ENCODE measurements at places on chromosomes 11 and 22.
A peak's percentile ranks its signal among the peaks of the same experiment; 100 is the strongest.

DNA sequence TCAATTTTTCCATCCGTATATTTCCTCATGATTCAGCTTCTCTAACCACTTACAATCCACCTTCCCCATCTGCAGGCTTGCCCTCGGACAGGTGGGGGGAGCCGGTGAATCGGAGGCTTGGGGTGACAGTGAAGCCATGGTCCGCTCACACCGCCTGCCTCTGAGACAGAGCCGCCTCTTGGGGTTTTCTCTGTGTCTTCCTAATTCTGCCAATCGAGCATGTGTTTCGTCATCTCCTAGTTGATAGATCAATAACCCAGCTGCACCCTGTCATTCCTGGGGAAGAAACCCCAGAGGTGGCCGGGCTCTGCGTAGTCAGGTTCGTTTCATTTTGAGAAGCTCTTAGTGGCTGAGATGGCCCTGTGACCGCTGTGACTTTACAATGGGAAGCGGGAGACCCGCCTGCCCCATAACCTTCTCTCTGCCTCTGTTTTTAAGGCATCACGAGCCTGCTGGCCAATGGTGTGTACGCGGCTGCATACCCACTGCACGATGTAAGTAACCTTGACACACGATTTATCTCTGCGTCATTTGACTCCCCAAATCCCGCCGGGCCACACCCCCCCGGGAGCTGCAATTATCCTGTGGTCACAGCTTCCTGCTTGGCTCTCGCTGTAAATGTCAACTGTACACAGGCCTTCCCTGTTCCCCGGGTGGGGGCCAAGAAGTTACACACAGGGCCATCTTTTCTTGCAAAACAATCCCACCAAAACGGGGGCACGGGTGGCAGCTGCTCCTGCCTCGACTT, 33.3 kb downstream of the ANO1 start:
- DNase-seq = peak; percentile 66

DNA sequence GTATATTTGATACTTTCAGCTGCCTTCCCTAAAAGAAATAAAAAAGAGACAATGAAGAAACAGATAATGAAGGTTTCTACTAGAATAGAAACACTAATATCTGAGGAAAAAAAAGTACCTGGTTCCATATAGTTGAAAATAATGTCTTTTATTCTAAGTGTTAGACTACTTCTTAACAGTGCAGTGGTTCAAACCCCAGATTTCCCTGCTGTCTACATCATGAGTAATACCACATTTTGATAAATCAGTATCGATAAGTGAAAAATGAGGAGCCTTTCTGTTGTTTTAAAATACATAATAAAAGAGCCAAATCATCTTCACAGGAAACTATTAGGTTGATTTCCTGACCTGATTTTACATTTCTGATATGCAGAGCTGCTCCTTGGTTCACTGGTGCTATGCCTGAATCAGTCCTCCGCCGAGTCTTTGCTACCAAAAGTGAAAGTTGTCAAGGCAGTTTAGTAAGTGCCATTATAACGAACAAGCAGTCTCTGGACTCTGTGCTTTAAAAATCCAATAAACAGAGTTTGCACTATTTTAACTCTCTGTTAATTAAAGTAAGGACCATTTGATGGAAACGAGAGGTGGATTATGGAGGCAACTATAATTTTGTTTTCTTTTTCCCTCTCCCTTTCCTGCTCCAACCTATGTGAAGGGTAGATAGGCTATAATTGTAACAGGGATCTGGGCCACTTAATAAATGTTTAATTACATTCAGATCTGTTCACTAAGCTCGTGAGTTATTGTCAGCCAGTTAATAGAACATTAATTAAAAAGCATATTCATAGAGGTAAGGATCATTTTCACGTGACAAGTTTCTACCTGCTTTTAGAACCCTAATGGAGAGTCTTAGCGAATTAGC, 724.5 kb upstream of the RAG2 start:
- no peak for DNase-seq

DNA sequence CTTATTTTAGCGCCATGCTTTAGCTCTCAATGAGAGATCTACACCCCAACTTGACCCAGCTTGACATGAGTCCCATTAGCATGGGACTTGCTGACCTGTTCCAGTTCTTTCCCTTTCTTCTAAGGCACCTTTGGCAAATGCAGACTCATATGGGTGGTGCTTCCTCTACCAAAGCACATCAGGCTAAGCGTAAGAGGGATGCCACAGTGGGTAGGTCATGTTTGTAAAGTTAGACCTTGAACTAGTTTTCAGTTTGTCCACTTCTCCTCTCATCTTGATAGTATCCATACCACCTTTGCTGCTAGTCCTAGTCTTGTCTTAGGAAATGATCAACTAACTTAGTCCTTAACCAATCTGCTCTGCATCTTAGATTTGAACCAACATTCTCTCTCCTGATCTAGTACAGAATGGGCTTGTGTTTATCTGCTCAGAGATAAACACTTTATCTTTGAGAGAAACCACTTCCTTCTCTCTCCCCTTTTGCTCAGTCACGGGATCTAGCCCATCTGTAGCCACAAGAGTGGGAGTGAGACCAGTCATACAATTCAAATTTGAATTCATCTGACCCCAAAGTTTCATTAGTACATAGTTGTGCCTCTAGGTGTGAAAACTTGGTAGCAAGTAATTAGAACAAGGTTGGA, 72.1 kb upstream of the CD44 start:
- no peak for DNase-seq

GRCh38 chr22:48895831-48896765, 931.6 kb downstream of the BRD1 start:
- DNase-seq = no peak

- no peak for DNase-seq
Measured at GRCh38 chr11:9187616-9188015, 77.5 kb downstream of the DENND5A start.

DNA sequence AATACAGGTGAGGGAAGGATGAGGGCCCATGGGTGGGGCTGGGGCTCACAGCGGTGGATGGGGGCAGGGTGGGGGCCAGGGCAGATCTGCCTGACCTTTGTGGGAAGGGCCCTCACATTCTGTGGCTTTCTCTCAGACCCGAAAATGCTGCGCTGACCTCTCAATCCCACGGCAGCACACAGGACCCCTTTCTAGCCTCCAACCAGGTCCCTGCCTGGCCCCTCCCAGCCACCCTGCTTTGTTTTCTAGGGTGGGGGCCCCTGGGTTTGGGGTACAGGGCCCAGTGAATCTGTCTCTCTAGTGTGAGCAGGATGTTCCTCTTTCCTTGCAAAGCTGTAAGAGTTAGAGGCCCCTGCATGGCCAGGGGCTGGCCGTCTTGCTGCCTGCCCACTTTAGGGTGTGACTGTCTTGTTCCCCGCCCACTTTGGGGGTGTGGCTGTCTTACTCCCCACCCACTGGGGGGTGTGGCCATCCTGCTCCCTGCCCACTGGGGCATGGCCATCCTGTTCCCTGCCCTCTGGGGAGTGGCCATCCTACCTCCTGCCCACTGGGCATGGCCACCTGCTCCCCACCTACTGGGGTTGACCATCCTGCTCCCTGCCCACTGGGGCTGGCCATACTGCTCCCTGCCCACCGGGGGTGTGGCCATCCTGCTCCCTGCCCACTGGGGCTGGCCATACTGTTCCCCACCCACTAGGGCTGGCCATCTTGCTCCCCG, 11.5 kb downstream of the PARVG start:
- no peak for DNase-seq

DNA sequence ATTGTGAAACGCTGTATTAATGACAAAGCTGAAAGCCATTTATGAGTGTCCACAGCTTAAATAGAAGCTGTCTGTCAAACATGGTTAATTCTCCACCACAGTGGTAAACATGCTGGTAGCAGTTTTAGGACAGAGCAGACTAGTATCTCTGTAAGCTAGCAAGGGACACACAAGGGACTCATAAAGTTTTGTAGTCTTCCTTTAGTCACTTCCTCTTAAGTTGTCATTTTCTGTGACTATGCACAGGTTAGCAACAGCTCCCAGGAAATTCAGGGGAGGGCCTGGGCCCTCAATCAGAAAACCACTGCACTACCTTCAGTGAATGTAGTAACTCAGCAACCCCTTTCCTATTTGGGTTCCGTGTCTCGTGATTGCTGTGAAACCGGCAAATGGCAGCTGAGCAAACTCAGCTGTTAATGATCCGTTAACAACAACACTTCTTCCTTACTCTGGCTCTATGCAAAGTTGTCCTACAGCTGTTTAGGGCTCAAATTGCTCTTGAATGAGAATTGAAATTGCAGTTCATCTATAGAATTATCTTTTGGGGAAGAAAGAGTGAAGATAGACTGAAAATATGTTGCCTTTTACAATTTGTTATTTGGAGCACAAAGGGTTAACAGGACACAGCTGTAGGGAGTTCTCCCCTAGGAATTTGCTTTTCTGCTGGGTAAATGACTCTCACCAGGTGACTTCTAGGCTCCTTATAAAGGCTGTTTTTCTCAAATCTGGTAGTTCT, at the start of gene MMP26:
Gene MMP26 (plus strand): TSS at position 731 of the 736 bp plus-strand sequence.
- DNase-seq = no peak

GRCh38 chr11:64810891-64811272, 531 bp upstream of the MEN1 start:
- no peak for DNase-seq

DNA sequence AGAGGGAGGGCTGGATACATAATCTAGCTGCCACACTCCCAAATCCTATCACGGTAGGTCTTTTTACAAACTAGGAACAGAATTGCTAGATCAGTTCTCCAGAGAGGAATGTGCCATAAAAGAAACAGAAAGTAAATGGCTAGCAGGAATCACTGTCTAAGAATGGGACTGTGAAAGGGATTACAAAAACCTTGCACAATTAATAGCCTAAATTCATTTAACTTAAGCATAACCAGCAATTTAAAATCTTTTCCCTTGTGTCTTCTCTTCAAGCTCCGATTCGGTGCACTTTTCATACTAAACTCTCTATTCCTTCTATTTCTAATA, 35.2 kb downstream of the APOL5 start:
- no peak for DNase-seq

GRCh38 chr11:106331176-106331575, 253.7 kb downstream of the AASDHPPT start:
- no peak for DNase-seq

DNA sequence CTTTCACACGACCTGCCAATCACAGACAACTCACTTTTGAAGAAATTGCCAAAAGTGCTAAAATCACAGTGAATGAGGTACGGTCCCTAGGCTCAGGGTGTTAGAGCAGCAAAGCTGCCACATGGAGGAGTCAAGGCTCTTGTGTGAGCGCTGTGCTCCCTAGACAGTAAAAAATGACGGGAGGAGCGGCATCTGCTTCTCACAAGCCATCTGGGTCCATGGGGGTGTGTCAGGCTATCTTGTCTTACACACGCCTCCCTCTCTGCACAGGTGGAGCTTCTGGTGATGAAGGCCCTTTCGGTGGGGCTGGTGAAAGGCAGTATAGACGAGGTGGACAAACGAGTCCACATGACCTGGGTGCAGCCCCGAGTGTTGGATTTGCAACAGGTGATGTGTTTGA, 14.8 kb downstream of the PSMD13 start:
- no peak for DNase-seq

DNA sequence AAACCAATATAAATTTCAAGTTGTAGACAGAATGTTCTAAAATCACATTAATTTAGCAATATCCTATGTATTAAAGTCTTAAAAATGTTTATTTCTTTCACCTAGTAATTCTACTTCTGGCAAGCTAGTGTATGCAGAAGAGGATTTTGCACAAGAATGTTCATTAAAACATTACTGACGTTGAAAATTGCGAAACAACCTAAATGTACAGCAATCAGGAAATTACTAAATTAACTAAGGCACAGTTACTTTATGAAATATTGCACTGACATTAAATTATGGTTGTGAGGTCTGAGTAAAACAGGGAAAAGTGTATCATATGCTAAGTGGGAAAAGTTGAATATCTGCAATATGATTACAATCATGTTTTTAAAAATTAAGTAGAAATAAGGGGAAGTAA, 4.1 kb downstream of the SLC36A4 start:
- DNase-seq = no peak

GRCh38 chr11:43632181-43632580, 48.4 kb upstream of the HSD17B12 start:
- no peak for DNase-seq

- no peak for DNase-seq
Measured at GRCh38 chr11:60763692-60764369, 7.2 kb downstream of the MS4A15 start.

DNA sequence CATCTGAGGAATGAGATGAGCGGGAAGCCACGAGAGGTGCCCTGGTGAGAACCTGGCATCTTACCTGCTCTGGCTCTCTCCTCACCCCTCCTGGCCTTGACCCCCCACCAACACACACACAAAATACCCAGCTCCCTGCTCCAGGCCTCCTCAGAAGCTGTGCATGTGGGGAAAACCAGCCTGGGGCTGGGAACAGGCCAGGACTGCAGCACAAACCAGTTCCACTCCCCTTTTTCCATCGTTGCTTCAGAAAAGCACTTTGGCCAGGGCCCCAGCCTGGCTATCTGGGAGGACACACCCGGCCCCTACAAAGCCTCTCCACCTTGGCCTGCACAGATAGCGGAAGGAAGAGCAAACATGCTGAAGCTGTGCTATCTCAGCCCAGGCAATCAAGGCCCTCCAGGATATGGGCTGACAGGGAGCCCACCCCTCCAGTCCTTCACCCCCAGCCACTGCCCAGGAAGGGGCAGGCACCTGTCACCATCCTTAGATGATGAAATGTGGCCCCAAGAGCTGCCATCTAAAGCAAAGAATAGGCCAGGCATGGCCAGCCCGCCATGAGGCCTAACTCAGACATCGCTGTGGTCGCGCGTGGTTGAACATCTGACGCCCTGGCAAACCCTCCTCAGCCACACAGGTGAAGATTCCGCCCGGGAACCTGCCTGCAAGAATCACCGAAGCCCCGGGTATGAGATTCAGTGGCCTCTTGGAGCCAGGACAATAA, 35.4 kb downstream of the PISD start:
- DNase-seq = no peak

- DNase-seq = no peak
Measured at GRCh38 chr11:29127461-29127860, 889.4 kb downstream of the KCNA4 start.

- DNase-seq = no peak
Measured at GRCh38 chr22:42296381-42296853, 26.0 kb upstream of the TCF20 start.

DNA sequence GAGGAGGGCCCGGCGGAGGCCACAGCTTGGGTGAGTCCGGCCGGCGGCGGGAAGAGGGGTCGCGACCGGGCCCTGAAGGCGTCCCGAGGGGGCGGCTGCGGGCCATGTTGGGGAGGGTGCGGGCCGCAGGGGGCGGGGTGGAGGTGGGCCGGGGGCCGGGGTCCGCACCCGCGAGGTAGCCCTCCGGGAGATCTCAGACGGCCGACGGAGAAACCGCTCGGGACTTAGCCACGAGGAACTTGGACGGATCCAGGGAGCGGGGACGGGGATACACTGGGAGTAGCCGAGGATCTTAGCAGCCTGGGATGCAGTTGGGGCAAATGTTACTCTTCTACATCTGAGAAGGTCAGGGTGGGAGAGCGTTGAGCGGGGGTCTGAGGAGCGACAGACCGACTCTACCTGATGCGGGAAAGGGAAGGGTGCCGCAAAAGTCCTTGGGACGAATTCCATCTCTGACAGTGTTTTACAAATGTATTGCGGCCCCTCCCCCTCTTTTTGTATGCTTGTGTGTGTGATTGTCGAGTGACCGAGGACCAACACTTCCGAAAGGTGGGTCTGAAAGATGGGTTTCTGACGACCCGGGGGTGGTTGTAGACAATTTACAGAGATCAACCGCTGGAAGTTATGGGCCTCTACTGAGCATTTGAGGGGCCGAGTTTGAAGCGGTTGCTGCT, 658 bp downstream of the STIP1 start:
- no peak for DNase-seq

GRCh38 chr11:2778630-2779498, 79.1 kb upstream of the KCNQ1OT1 start:
- peak; percentile 88 for DNase-seq

- no peak for DNase-seq
Measured at GRCh38 chr11:15347969-15348734, 233.4 kb downstream of the INSC start.

All from pancreas (tissue), 10 donors.